ENCODE measurements at places on chromosomes 16 and 17. TPM values are rescaled to one million over a fixed set of nuclear protein-coding genes. Genes with fewer than 3 reads are reported as not detected.

- H3K27me3 ChIP-seq: no peaks in the 10 kb centered on the region
- no peak overlapping the region for H3K27ac ChIP-seq
- no peak for DNase-seq
- H3K4me1 ChIP-seq: peaks cover 49% of the 10 kb centered on the region
These were observed 26.3 kb downstream of the ACTG1 start for GRCh38 chr17:81486199-81486810.

DNA sequence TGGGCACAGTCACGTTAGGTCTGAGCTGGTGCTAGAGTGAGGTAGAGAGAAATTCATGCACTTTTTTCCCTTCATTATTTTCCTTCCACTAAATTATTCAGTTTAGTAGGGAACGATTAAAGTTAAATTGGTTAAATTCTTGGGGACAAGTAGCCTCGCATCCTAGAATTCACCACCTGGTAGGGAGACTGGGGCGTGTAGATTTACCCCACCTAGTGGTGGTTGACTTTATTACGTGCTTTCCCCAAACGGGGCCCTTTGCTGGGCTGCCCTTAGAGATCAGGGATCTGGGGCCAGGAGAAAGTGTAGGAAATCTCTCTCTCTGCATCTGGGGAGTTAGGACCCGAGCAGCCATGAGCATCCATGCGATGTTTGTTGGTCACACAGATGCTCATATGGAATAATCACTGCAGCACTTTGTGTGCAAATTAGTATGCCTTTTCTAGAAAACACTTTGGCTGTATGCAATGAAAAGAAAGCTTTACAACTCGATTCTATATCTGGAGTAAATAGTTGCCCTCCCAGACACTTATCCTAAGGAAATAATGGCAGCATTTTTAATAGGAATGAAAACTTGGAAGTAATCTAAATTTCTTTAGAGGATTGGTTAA is 107.0 kb downstream of the PLCG2 start:
- H3K27me3 ChIP-seq: no peaks in the 10 kb centered on the region
- peaks cover 2% of the 10 kb centered on the region for H3K36me3 ChIP-seq
- H3K4me1 ChIP-seq: no peaks in the 10 kb centered on the region
- H3K27ac ChIP-seq: no peak overlapping the region
- no peak for DNase-seq
- no peak overlapping the region for H3K4me3 ChIP-seq

GRCh38 chr17:73292031-73292531 is 19.7 kb downstream of the CDC42EP4 start:
- H3K27me3 ChIP-seq: no peaks in the 10 kb centered on the region
- no peak for DNase-seq
- H3K4me3 ChIP-seq: no peak overlapping the region

The CAMKK1 gene
- polyA plus RNA-seq: 15.4 TPM

The PIGW gene
- 9.8 TPM for polyA plus RNA-seq

DNA sequence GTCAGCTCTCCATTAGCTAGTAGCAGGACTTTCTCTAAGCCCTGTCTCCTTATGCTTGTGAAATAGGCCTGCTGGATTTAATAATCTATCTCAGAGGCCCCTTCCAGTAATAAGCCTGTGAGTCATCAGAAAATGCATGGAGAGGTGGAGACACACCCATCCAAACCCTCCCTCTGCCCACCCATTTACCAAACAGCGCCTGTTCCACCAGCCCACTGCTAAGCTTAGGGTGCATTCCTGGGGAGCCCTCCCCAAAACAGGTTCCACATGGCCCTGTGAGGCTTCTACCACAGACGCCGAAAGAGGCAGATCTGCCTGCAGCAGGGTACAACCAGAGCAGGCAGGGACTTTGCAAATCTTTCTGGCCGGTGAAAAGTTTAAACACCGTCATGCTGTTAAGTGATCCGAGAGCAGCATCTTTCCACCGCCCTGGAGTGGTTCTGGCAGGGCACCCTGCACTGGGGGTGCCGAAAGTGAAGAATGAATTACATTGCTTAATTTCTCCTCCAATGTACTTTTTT is 99.3 kb downstream of the GAS7 start:
- no peak overlapping the region for H3K4me3 ChIP-seq
- no peaks in the 10 kb centered on the region for H3K36me3 ChIP-seq
- no peak overlapping the region for H3K27ac ChIP-seq
- H3K27me3 ChIP-seq: no peaks in the 10 kb centered on the region
- DNase-seq: no peak
- H3K4me1 ChIP-seq: no peaks in the 10 kb centered on the region

DNA sequence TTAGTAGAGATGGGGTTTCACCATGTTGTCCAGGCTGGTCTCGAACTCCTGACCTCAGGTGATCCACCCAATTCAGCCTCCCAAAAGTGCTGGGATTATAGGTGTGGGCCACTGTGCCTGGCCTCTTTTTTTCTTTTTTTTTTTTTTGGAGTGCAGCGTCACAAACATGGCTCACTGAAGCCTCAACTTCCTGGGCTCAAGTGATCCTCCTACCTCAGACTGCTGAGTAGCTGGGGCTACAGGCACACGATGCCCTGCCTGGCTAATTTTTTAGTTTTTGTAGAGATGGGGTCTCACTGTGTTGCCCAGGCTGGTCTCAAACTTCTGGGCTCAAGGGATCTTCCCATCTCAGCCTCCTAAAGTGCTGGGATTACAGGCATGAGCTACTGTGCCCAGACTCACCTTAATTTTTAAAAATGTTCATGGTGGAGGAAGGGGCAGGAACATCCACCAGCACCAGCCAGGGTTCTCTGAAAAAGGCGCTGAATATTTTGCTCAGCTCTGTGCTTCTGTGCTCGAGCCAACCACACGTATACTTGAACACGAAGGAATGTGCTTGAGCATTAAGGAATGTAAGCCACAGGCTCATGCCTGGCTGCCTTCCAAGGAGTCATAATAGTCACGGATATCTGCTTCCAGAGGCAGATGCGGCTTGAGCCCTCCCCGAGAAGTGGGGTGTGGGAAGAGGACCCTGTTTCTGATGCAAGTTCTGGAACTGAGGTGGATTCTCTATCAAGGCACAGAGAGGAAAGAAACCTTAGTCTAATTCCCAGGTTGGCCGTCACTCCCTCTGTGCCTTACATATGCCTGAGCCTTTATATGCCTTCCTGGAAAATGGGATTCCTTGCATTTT is 65.5 kb upstream of the CREBBP start:
- peaks cover 5% of the 10 kb centered on the region for H3K27me3 ChIP-seq
- H3K4me1 ChIP-seq: no peaks in the 10 kb centered on the region
- H3K27ac ChIP-seq: peak overlapping the region; percentile 25

DNA sequence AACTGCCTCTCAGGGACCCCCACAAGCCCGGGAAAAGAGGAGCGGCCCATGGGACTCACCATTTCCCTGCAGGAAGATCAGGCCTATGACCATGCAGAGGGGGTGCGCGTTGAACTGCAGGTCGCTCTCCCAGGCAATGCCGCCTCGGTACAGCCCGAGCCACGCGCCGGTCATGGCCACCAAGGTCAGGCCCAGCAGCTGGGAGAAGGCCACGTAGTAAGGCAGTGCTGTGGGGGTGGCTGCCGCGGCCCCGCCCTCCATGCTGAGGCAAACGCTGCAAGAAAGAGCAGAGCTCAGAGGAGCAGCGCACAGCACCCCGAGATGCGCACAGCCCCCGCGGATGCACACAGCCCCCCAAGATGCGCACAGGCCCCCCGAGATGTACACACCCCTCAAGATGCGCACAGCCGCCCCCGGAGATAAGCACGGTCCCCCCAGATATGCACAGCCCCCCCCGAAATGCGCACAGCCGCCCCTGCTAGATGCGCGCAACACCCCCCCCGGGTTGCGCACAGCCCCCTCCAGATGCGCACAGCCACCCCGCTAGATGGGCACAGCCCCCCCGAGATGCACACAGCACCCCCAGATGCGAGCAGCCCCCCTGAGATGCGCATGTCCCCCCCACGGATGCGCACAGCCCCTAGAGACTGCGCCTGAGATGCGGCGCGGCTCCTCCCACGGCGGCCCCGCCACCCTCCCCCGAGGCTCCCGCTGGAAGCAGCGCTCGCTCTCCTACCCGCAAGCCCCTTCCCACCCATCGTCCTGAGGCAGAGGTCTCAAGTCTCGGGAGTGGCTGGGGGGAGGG is 8.6 kb downstream of the CYB561 start:
- peaks cover 29% of the 10 kb centered on the region for H3K36me3 ChIP-seq
- peak overlapping the region; percentile 6 for H3K4me3 ChIP-seq
- DNase-seq: no peak

- no peak for DNase-seq
- no peak overlapping the region for H3K4me3 ChIP-seq
- no peaks in the 10 kb centered on the region for H3K36me3 ChIP-seq
- peak overlapping the region; percentile 99 for H3K27ac ChIP-seq
- H3K4me1 ChIP-seq: peaks cover 49% of the 10 kb centered on the region
These were observed 18.9 kb upstream of the ENPP7 start for GRCh38 chr17:79711715-79712305.

The RUNDC3A gene
- 17.2 TPM for polyA plus RNA-seq

GRCh38 chr17:7060165-7060891 is 16.4 kb upstream of the SLC16A11 start:
- H3K36me3 ChIP-seq: no peaks in the 10 kb centered on the region
- H3K4me3 ChIP-seq: no peak overlapping the region
- H3K4me1 ChIP-seq: no peaks in the 10 kb centered on the region
- H3K27ac ChIP-seq: no peak overlapping the region

The PABPN1L gene
- 0.12 TPM for polyA plus RNA-seq

The SLC26A11 gene
- 82.8 TPM for polyA plus RNA-seq

- H3K4me1 ChIP-seq: no peaks in the 10 kb centered on the region
- no peak overlapping the region for H3K27ac ChIP-seq
- H3K27me3 ChIP-seq: no peaks in the 10 kb centered on the region
- H3K36me3 ChIP-seq: no peaks in the 10 kb centered on the region
- no peak overlapping the region for H3K4me3 ChIP-seq
These were observed 106.1 kb downstream of the LITAF start for GRCh38 chr16:11480634-11481033.

- no peaks in the 10 kb centered on the region for H3K27me3 ChIP-seq
- H3K27ac ChIP-seq: peak overlapping the region; percentile 38
- peaks cover 21% of the 10 kb centered on the region for H3K4me1 ChIP-seq
- no peak for DNase-seq
- no peak overlapping the region for H3K4me3 ChIP-seq
- peaks cover 10% of the 10 kb centered on the region for H3K36me3 ChIP-seq
These were observed 56.1 kb upstream of the STAC2 start for GRCh38 chr17:39281806-39282205.

Measured in large intestine (tissue), 12 donors.